ENCODE measurements at places on chromosomes 5 and 9. TPM values are rescaled to one million over a fixed set of nuclear protein-coding genes. Genes with fewer than 3 reads are reported as not detected.

The RNF183 gene
- 1.7 TPM for polyA plus RNA-seq

The SLC34A1 gene
- polyA plus RNA-seq, result not detected

The CDH6 gene
- polyA plus RNA-seq, result 0.54 TPM

The SLC6A19 gene
- 139 TPM for polyA plus RNA-seq

The ENTREP1 gene
- polyA plus RNA-seq, result not detected

The LCN15 gene
- polyA plus RNA-seq, result 4.9 TPM

The TTC16 gene
- 0.03 TPM for polyA plus RNA-seq

The SPATA31D1 gene
- polyA plus RNA-seq, result not detected

The INPP5E gene
- 5.7 TPM for polyA plus RNA-seq

The ISCA1 gene
- polyA plus RNA-seq, result 38.6 TPM

The JAKMIP2 gene
- polyA plus RNA-seq, result 0.57 TPM

The PCDHAC1 gene
- polyA plus RNA-seq, result 0.10 TPM

The WDR31 gene
- polyA plus RNA-seq, result 2.5 TPM

The ZBTB26 gene
- 1.1 TPM for polyA plus RNA-seq

The UNC13B gene
- 23.6 TPM for polyA plus RNA-seq

The DNM1 gene
- 0.45 TPM for polyA plus RNA-seq

The DRD1 gene
- not detected for polyA plus RNA-seq

The C6 gene
- polyA plus RNA-seq, result 122 TPM

The SV2C gene
- not detected for polyA plus RNA-seq

The FCN2 gene
- polyA plus RNA-seq, result not detected

The SLC12A7 gene
- polyA plus RNA-seq, result 79.9 TPM

The KLF4 gene
- polyA plus RNA-seq, result 72.7 TPM

The NUTM2F gene
- polyA plus RNA-seq, result not detected

The CXCL14 gene
- polyA plus RNA-seq, result 13.4 TPM

The SPATA31A5 gene
- not detected for polyA plus RNA-seq

The MARCOL gene
- polyA plus RNA-seq, result not detected

The EIF4E1B gene
- not detected for polyA plus RNA-seq

The LCP2 gene
- polyA plus RNA-seq, result 9.2 TPM

The SH3GLB2 gene
- 85.2 TPM for polyA plus RNA-seq

The ANKRD18B gene
- polyA plus RNA-seq, result 0.48 TPM

The WDR38 gene
- polyA plus RNA-seq, result not detected
